ENCODE measurements at places on chromosomes 4 and X.

GRCh38 chrX:111521169-111521568, 9.7 kb downstream of the SERTM2 start:
- DNase-seq = no peak

DNA sequence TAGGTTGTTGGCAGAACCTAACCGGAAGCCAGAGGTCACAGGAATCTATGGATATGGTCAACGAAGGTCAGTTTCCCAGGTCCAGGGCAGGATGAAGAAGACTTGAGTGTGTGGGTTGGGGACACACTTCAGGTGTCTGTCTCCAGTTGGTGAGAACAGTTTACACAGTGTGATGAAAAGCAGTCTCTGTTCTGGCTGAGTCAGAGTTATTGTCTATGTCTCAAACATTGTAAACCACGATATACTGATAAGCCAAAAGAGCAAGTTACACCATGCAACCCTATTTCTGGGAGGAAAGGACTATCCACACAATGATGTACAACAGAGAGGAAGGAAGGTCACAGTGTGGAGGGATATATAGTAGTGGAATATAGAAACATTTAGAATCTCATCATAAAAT, 187.1 kb upstream of the C1QTNF7 start:
- DNase-seq = no peak

- DNase-seq = peak; percentile 31
Measured at GRCh38 chrX:41276661-41277506, 57.1 kb upstream of the DDX3X start.

DNA sequence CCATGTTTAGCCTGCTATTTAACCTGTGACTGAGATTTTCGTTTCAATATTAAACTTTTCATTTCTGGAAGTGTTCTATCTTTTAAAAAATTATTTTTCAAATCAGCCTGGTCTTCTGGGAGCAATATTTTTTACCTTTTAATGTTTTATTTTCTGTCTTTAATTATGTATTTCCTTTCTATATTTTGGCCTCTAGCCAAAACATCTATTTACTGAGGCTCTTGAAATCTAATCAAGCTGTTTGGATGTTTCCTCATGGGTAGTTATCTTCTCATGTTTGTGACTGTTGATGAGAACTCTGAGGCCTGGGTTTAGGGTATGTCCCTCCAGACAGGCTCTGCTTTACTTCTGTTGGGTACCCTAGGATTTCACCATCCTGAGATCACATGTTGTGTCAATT, 10.3 kb upstream of the SLC10A4 start:
- DNase-seq = no peak

All from NCI-H2227 treated with DMSO at 0.1 percent for 48 hours (cell line).